Non-pigmented ciliary epithelial cell (primary cell): ENCODE measurements at places on chromosomes 2 and 18.

DNA sequence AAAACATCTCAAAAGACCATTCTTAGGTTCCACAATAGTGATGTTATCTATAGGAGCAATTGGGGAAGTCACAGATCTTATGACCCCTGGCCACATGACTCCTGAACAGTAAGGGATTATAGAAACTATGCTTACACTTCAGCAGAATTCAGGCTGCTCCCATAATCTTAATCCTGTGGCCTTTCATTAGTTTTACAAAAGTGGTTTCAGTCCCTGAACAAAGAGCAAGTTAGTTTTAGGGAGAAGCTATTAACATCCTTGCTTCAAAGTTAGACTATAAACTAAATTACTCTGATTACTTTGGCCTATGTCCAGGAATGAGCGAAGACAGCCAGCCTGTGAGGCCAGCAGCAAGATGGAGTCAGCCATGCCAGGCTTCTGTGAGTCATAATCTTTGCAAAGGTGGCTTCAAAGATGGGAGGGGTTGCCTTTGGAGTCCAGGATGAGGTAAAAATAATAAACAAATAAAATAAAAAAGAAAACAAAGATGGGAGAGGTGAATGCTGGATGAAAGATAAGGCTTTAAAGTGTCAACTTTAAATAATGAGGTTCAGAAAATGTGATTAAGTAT is 168.7 kb upstream of the NDUFV2 start:
- DNase-seq, result no peak

DNA sequence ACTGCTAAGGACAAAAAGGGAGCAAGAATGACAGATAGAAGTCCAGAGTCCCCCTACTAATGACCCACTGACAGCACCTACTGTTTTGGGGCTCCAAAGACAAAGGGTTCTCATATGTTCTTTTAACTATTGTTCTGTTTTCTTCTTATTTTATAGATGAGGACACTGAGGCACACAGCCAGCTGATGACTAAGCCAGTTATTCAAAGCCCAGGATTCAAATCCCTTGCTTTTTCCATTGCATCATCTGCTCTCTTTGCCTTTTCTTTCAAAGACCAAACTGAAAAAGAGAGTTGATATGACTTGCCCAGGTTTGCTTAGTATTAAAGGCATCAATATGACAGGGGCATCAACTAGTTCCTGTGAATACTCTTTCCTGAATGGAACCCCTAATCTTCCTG is 299.8 kb downstream of the LRATD1 start:
- no peak for DNase-seq

DNA sequence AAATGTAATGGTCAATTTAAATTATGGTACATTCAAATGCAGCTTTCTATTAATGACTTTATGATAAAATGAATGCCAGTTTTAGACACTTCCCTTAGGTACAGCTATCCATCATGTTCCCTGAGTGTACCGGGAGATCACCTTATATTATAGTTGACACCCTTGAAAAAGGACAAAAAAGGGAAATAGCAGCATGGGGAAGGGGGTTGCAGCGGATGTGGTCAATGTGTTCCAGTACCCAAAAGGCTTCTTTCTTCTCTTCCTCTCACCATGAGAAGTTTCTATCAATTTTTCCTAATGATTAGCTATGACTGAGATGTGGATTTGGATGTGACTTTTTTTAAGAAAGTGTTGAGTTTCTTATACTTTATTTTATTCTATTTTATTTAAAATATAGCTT is 154.4 kb downstream of the CCDC85A start:
- no peak for DNase-seq

- DNase-seq, result no peak
These were observed 6.2 kb downstream of the CCBE1 start for GRCh38 chr18:59690996-59691395.

DNA sequence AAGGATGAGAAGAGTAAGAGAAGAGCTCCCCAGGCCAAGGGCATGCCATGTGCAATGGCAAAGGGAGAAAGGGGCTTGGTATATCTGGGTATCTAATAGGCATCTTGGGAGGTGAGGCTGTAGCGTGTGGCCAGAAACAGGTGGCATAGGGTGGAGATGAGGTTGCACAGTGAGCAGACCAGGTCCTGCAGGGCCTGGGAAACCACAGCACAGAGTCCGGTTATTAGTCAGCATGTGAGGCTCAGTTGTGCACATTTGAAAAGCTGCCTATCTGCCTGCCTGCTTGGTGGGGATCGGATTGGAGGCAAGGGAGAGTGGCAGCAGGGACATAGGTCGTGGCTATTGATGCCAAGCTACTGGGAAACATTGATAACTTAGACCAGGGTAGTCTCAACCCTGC is 190.6 kb downstream of the TPGS2 start:
- no peak for DNase-seq

- no peak for DNase-seq
These were observed 15.0 kb upstream of the TTR start for GRCh38 chr18:31576670-31577069.

DNA sequence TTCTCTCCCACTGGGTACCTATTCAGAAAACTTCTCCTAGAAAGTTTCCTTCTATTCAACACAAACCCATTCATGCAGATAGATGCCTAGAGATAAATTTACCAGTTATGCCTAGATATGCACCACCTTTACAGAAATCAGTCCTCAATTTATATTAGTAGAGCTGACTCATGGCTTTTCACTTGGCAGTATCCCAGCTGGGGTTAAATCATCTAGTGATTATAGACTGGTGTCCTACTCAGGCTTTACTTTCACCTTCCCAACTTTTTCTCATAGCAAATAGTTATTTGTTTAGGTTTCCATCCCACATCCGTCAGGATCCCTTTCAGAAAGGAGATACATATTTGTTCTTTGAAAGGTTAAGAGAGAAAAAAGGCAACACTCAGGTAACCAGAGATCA is 124.5 kb downstream of the AQP4 start:
- DNase-seq, result no peak
